ENCODE measurements at places on chromosomes 11 and 22.

GRCh38 chr11:77213589-77214428, 85.8 kb downstream of the MYO7A start:
- no peak for DNase-seq

DNA sequence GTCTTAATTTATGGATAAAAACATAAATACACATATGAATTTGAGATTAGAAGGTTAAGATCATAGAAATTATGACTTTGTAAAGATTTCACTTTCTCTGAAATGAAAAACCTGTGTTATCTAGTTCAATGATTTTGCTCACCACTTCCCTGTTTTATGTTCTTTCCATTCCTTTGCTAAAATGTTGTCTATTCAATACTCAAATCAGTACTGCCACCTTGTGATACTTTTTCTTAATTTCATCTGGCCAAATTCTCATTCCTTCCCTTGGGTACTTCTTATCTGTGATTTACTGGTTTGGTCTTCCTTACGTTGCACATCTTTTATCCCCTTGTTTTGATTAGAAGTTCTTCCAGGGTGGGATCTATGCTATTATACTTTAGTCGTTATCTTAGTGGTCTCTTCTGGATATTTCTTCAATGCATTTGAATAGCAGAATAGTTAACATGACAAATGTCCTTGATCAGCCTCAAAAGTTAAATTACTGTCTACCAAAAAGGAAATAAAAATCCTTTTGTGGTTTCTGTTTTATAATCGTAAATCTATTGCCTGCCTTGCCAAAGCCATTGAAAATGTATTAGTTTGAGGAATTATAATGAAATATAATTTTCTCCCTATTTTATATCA, 197.0 kb downstream of the PGR start:
- peak; percentile 47 for DNase-seq

DNA sequence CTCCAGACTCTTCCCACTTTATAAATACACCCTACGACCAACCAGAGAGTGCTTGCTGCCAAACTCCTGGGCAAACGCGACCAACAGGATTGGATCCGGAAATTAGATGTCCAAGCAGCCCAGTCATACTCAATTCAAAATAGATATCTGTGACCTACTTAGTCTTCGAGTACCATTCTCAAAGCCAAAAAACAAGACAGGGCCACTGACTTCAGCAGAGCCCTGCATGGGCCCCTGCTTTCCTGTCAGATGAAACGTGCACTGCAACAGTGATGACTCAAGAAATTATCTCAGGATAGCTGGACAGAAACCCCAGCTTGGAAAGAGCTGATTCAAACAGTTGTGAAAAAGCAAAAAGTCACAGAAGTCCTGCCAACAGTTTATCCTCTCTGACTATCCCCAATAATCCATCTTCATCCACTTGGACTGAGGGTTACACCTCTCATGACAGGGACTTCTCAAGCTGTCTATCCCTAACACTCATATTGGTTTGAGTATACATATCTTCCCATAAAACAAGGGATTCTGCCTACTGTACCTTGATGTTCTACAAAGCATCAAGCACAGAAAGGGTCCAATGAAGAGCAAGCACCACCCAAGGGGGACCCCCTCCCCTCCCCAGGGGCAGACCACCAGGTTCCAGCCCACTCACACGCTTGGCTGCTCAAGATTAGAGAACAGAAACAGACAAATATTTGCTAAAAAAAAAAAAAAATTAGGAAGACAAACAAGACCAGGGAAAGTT, 17.4 kb downstream of the SMCO4 start:
- DNase-seq: no peak

- DNase-seq: no peak
Measured at GRCh38 chr22:19059481-19060278, 62.5 kb downstream of the DGCR2 start.

- DNase-seq: no peak
Measured at GRCh38 chr22:49574205-49574880, 253.3 kb downstream of the BRD1 start.

GRCh38 chr22:25492841-25493734, 71.4 kb upstream of the GRK3 start:
- peak; percentile 77 for DNase-seq

- no peak for DNase-seq
Measured at GRCh38 chr11:10413268-10413667, 41.8 kb upstream of the AMPD3 start.

Data from eye (tissue), 1 donor.